ENCODE measurements at places on chromosomes 16 and 17.

DNA sequence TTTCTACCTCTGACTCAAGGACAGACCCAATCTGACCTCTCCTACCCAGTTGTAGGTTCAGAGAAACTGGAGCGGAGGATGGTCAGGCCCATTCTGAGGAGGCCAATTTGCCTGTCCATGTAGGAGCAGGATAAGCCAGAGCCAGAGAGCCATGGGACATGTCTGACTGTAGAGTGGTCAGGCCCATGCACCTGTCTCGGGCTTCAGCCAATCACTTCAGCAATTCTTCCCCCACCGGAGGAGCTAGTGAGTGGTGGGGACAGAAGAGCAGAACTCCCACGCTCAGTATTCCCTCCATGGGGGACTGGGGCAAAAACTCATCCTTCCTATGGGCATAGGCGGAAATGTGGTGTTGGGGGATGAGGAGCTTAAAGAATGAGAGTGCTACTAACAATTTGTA is 14.3 kb downstream of the DCAF7 start:
- DNase-seq: no peak

- DNase-seq: no peak
Observed at GRCh38 chr17:60590070-60590469, 9.9 kb upstream of the PPM1D start.

- no peak for DNase-seq
Observed at GRCh38 chr17:60422162-60422665, at the start of gene CHCT1. Gene CHCT1 (plus strand): TSS chr17:60422489. CDS start chr17:60422593, 104 bp downstream.

- DNase-seq: no peak
Observed at GRCh38 chr17:51044976-51045375, 75.7 kb downstream of the SPAG9 start.

DNA sequence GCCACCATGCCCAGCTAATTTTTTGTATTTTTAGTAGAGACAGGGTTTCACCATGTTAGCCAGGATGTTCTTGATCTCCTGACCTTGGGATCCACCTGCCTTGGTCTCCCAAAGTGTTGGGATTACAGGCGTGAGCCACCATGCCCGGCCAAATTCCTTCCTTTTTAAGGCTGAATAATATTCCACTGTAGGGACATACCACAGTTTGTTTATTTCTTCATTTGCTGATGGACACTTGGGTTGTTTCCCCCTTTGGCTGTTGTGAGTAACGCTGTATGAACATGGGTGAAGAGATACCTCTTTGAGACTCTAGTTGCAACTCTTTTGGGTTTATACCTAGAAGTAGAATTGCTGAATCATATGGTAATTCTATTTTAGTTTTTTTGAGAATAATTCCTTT is 13.1 kb upstream of the MGAT5B start:
- DNase-seq: no peak

DNA sequence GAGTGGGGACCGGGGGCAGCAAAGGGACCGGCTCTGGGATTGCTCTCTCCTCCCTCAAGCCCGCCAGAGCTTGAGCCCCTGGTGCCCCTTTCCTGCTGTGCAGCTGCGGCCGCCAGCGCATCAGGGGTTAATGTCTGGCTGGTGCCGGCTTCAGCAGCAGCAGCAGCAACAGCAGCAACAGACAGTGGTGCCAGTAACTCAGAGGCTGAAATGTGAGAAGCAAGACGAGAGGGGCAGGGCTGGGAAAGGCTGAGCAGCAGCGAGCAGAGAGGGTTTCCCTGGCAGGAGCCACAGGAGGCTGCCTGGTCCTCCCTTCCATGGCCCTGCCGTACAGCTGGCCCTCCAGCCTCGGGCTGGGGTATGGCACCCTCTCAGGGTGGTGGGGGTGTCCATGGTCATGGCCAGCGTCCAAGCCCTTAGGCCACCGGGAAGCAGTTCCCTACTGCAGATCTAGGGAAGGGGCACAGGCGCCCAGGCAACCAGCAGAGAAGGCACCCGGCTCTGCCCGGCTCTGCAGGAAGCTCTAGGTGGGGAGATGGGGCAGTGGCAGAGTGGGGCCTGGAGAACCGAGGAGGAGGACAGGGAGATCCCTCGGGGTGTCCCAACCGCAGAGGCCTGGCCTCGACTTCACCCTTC is 21.1 kb upstream of the TFAP4 start:
- peak; percentile 63 for DNase-seq

DNA sequence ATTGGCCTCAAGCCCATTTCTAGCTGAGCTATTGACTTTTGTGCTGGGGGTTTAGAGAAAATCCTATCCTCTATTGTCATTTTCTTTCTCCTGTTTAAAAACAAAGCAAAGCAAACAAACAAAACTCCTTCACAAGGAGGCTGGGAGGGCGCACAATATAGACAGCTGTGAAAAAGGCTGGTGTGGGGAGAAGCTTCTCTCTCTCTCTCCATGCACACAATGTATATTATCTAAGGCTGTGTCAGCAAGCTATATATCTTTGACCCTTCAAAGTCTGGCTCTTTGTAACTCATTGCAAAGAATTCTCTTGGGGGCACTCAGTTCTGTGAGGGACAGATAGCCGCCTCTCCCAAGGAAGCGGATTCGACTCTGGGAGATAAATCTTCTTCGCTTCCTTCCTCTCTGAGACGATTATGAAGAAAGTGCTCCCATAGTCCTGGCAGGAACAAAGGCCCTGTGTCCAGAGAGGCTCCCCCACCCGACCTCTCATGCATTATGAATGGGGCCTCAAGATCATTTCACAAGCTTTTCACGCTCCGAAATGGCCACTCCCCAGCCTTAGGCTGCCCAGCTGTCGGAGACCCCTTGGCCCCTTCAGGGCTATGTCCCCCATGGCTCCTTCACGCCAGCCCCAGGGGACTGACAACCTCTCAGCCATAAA is 33.2 kb upstream of the MEAK7 start:
- no peak for DNase-seq

- no peak for DNase-seq
Observed at GRCh38 chr17:78812855-78813254, 27.8 kb downstream of the USP36 start.

GRCh38 chr16:50354629-50355456 is 13.9 kb downstream of the BRD7 start:
- DNase-seq: no peak

- peak; percentile 80 for DNase-seq
Observed at GRCh38 chr16:1923299-1924034, 5.3 kb upstream of the HS3ST6 start.

DNA sequence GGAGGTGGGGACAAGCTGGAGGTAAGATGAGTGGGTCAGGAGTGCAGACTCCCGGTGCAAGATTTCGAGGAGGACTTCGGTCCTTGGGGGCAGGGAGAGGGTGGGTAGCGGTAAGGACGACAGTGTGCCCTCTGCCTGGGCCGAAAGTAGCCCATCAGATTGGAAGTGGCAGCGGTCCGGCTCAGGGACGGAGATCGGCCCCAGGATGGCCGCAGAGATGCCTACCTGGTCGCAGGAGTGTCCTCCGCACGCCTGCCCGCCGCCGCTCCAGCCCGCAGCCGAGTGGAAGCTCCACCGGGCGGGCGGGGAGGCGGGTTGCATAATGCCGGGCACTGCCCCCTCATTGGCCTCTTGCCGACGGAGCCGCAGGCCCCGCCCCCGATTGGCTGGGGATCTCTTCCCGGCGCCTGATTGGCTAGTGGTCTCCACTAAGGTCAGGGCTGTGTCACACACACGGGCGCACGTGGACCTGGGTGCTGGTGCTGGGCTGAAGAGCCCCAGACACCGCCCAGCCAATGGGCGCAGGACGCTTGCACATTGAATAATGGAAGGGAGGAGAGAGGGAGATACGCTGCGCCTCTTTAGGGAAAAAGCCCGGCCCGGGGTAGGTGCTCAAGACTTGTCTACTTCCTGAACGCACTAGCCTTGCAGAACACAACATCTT is at the start of gene PER1:
Gene PER1 (minus strand): TSS at position 293 of the 664 bp plus-strand sequence. CDS start 1,698 bp downstream, outside the sequence.
- DNase-seq: peak; percentile 71

GRCh38 chr17:56756536-56756935 is 77.2 kb downstream of the C17orf67 start:
- DNase-seq: no peak

GRCh38 chr16:30030841-30031413 is at the start of gene TLCD3B:
Gene TLCD3B (minus strand): TSS chr16:30031271. CDS start chr16:30030527, 744 bp downstream.
- peak; percentile 37 for DNase-seq

GRCh38 chr17:44390250-44390870 is 911 bp upstream of the ITGA2B start:
- DNase-seq: no peak

- DNase-seq: no peak
Observed at GRCh38 chr16:1308036-1308976, 1.1 kb upstream of the UBE2I start.

DNA sequence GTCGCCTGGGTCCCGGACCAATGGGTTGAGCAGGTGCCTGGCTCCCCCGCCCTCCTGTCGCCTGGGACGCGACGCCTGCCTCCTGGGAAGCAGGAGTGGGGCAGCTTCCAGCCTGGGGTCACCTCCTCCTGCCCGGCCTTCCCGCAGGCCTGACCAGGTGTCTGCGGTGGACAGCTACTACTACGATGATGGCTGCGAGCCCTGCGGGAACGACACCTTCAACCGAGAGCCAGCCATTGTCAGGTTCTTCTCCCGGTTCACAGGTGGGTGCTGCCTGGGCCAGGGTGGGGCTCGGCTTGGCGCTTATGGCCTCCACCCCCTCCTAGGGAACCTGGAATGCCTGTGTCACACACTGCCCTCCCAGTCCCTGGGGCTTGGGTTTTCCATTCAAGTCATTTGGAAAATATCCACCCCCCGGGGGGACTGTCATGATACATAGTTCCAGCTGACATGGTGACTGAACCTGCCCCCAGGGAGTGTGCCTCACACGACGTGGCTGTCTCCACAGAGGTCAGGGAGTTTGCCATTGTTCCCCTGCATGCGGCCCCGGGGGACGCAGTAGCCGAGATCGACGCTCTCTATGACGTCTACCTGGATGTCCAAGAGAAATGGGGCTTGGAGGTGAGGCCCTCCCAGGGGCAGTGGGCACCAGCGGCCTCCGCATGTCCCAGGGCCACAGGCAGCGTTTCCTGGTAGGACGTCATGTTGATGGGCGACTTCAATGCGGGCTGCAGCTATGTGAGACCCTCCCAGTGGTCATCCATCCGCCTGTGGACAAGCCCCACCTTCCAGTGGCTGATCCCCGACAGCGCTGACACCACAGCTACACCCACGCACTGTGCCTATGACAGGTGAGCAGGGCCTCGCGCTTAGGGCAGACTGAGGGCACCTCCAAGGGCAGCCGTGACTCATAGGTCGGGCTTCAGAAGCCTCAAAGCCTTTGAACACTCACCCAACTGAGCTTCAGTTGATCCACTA is 2.3 kb downstream of the DNASE1 start:
- no peak for DNase-seq

- DNase-seq: no peak
Observed at GRCh38 chr17:82215095-82215971, 2.7 kb upstream of the CCDC57 start.

DNA sequence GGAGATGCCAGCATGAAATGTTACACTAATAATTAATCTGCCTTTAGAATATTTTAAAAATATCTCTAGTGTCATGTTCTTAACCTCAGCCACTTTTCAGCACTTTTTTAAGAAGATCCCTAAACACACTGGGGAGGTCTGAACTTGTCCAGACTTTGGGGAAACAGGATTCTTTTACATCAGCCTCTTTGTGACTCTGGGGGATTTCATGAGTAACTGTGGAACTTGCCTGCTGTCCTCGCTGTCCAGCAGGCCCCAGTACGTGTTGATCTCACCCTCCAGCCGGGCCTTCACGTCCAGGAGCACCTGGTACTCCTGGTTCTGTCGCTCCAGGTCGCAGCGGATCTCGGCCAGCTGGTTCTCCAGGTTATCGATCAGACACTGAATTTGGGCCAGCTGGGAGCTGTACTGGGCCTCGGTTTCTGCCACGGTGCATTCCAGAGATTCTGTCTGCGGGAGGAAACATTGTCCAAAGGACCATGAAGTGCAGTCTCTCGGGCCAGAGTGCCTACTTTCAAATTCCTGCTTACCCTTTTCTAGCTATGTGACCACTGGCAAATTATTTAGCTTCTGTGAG is 5.5 kb downstream of the KRT40 start:
- no peak for DNase-seq

- no peak for DNase-seq
Observed at GRCh38 chr16:64182985-64183384, 938.9 kb downstream of the CDH11 start.

GRCh38 chr17:30345089-30345433 is 11.2 kb upstream of the TMIGD1 start:
- DNase-seq: no peak

- DNase-seq: no peak
Observed at GRCh38 chr17:10118788-10119130, 79.6 kb downstream of the GAS7 start.

DNA sequence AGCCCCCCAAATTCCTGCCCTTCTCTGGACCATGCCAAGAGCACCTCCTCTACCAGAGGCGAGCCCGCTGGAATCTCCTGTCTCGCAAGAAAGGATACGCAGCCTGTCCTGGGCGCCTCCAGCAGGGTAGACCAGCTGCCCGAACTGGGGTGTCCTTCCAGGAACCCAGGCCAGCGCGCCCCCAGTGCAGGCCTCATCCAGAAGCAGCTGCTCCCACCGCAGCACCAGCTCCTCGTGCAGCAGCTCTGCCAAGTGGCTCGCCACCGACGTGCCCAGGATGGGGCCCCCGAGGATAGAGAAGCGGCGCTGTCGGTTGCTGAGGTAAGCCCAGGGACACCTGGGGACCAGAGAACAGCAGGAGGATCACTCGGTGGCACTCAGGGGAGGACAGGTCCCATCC is 4.8 kb downstream of the TAF1C start:
- no peak for DNase-seq

DNA sequence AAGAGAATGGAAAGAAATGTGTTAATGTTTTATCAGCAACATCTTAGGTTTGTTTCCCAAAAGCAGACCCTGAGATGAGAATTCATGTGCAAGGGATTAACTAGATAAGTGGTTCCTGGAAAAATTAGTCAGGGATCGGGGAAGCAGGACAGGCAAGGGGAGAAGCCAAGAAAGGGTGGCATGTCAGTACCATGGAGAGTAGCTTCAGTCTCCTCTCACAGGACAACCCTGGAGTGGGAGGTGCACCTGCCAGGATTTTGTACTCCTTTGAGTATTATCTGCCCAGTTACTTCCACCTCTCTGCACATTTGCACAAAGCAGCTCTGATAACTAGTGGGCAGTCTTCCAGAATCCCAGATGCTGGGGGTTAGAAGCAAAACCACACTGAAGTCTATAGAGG is 117.0 kb downstream of the RGS9 start:
- DNase-seq: no peak

GRCh38 chr16:82454566-82454965 is 172.2 kb upstream of the CDH13 start:
- DNase-seq: no peak

GRCh38 chr17:81868674-81869220 is 2.4 kb downstream of the ARHGDIA start:
- DNase-seq: no peak

- no peak for DNase-seq
Observed at GRCh38 chr17:61349350-61349749, 50.3 kb upstream of the TBX2 start.

DNA sequence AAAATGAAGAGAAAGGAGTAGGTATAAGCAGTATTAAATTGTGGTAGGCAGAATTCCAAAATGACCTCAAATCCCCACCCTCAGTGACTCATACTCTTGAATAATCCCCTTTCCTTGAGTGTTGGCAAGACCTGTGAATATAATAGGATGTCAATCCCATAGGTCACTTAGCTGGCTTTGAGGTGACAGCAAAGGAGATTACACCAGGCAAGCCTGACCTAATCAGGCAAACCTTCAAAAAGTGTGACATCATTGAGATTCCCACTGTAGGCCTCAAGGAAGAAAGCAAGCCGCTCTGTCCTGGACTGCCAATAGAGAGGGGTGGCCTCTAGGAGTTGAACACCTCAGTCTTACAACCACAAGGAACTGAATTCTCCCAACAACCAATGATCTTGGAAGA is 535.2 kb downstream of the RBFOX1 start:
- no peak for DNase-seq
